ENCODE measurements at places on chromosomes 1 and 21.
A peak's percentile ranks its signal among the peaks of the same experiment; 100 is the strongest.

DNA sequence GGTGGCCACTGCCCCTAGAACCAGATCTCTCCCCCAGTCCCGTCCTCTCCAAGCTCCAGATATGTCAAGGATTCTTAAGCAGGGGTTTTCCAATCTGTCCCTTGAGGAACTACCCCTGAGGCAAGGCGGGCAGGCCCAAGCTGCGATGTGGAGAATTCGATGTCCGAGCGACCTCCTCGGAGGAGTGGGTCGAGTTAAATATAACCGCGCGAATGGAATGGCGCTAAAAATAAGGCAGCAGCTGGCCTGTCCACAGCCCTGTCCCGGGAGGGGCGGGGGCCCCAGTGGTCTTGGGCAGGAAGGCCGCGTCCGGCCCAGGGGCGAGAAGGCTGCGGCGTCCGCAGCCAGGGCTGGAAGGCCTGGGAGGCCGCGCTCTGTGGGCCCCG lies 5.8 kb upstream of the FOXD3 start:
- no peak for DNase-seq

DNA sequence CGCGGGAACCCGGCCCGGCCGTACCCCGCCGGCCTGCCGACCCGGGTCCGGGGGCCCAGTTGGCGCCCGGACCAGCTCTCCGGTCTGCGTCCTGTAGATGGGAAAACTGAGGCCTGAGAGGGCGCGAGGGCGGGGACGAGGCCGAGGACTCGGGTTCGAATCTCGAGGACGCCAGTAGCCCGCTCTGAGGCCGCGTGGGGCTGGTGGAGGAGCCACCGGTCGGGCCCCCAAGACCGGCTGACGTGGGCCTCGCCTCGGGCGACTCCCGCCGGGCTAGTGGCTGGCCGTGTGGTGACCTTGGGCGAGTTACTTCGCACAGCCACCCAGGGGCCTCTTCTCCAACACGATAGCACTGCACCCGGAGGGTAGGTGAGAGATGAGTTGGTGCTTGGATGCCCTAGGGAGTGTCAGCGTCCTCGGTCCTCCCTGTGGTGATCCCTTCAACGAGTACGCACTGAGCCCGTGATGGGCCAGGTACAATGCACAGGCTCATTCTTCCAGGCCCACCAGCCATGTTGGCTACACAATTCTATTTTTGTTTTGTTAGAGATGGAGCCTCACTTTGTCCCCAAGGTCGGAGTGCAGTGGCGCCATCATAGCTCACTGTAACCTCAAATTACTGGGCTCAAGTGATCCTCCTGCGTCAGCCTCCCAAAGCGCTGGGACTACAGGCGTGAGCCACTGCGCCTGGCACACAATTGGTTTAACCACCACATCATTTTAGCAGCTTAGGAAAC lies 404 bp upstream of the SCMH1 start:
- DNase-seq, result peak; percentile 5

DNA sequence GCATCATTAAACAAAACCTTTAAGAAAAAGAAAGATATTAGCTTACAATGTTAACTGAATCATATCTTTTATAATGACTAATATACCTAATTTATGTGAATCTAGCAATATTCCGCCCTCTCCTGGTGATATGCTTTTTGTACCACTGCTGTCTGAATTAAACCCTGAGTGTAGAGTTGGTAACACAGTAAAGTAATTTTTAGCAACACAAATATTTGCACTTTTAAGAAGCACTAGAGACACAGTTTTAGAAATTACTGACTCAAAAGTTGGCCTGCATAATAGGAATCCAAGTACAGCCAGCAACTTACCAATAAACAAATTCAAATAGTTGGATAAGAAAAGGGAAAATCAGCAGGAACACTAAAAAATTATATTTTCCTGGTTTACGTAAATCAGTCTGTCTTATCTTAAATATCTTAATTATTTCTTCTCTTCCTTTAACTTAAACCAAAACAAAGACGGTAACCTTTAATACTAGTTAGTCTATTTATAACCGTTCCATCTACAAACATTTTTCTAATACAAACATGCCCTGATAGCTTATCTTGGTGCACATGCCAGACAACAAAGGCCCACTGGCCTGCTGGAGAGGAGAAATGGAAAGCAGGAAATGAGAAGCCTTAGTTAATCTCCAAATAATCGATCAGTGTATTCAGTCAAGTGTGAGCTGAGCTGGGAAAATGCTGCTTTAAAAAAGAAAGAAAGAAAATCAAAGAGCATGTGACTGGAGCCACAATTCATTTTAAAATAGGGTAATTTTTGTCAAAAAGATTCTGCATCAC lies 246.0 kb downstream of the RERE start:
- no peak for DNase-seq

DNA sequence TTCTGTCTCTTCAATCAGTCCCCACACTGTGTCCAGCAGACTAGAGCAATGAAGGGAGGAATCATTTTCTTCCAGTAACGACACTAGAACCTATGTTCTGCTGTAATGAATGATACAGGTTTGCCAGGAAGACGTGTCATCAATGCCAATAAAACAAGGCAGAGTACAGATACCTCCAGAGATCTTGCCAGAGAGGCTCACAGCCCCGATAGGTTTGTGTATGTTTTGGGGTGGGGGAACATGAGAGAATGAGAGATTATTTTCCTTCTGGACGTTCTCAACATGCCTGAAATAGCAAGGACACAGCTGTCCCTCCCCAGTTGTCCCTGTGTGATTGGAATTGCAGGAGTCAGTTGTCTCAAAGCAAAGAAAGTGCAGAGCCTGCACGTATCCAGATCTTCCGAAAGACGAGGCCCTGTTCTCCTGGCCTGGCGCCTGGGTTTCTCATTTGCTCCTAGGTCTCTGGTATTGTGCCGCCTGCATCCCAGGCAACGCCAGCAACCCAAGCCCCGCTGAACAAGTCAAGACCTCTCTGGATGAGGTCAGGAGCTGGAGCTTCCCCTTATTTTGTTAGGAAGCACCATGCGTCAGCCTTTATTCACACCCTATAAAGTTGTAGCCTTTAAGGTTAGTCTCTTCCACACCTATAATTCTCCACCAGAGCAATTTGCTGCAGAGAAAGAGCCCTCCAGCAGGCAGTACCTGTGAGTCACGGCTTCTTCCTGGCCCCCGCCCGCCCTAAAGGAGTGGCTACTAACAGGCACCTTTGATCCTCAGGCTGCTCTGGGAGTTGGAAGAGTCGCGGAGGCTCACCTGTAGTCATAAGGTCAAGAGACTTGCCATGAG lies 130.5 kb downstream of the TOMM20 start:
- DNase-seq, result no peak

- no peak for DNase-seq
Observed at GRCh38 chr1:208888376-208888775, 644.2 kb upstream of the PLXNA2 start.

GRCh38 chr1:205770618-205771017 lies 4.7 kb downstream of the RAB29 start:
- DNase-seq, result no peak

DNA sequence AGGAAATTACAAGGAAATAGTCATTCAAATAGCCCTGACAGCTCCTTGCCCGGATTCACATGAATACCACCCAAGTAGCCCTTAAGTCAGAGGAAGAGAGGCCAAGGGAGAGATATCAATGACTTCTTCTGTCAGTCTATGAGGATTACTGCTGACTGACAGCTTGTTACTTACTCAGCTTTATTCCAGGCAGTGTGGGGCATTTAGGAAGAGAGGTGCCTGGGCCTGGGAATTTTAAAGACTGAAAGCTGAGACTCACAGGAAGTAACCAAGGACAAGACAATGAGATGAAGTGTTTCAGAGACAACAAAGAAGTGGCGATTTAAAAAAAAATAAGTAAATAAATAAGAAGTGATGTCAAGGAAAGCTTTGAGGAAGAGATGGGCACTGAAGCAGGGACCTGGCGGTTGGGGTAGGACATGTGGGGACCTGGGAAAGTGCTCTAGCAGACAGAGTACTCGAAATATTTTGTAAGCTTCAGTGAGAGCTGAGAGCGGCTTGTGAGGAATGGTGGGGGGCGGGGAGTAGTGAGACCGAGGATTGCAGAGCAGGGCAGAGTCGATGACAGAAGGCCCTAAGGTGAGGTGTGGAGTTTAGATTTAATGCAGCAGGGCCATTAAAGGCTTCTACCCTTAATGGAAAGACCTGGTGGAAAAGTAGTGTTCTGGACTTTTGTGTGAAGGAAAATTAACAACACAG lies 58.9 kb downstream of the ST3GAL3 start:
- no peak for DNase-seq

DNA sequence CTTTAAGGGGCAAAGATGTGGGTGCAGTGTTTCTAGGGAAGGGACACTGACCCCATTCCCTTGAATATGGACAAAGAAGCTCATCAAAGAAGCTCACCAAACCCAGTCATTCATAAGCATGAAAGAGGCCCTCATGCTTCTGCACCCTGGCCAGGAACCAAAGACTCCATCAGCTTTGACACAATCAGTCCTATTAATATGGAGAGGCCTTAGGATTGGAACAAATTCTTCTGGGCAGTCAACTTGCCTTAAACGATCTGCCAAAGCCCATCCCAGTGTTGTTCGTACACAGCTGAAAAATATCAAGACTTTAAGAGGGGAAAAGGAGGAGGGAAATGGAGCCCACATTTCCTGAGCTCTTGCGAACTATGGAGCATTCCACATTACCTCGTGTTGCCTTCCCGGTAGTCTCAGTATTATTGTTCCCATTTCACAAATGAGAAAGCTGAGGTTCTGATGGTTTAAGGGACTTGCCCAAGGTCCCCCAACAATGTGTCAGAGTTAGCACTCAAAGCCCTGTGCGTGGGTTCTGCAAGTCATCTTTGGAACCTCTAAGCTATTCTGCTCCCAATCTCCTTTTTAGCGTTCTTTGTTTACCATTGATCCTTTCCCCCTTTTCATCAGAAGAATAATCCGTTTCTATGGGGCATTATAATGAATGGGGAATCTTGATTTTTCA lies 161.9 kb downstream of the ZBTB18 start:
- no peak for DNase-seq

DNA sequence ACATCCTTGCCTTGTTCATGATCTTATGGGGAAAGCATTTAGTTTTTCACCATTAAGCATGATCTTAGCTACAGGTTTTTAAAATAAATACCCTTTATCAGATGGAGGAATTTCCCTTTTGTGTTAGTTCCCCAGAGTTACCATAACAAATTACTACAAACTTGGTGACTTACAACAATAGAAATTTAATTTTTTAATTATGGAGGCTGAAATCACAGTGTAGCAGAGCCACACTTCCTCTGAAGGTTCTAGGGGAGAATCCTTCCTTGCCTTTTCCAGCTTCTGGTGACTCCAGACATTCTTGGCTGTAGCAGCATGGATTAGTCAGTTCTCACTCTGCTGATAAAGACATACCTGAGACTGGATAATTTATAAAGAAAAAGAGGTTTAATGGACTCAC lies 18.5 kb downstream of the MIGA1 start:
- no peak for DNase-seq

GRCh38 chr1:228043281-228043848 lies 36.6 kb downstream of the WNT3A start:
- DNase-seq, result no peak

DNA sequence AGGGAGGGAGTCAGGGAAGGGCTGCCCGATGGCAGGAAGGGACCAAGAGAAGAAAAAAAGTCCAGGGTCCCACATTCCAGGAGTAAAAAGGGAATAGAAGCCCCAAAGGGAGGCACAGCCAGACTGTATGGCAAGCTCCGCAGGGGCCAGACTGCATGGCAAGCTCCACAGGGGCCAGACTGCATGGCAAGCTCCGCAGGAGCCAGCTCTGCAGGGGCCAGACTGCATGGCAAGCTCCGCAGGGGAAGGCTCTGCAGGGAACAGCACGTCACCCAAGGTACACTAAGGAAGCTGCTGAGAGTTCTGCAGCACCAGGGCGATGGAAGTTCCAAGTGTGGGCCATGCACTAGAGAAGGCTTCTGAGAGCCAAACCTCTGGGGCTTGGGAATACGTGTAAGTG lies 156.7 kb upstream of the ARHGEF16 start:
- no peak for DNase-seq

DNA sequence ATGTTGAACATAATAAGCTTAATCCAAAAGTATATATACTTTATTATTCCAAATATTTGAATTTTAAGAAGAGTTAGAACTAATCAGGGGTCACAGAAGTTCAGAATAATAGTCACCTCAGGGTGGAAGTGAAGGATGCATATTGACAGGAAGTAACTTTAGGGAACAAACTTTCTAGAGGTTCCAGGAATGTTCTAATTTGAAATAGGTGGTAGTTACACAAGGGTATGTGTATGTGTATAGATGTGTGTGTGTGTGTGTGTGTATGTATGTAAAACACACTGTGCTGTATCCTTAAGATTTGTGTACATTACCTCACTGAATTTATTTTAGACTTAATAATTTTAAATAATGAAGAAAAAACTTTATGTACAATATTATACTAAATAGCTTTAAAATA lies 110.4 kb downstream of the ACBD6 start:
- no peak for DNase-seq

DNA sequence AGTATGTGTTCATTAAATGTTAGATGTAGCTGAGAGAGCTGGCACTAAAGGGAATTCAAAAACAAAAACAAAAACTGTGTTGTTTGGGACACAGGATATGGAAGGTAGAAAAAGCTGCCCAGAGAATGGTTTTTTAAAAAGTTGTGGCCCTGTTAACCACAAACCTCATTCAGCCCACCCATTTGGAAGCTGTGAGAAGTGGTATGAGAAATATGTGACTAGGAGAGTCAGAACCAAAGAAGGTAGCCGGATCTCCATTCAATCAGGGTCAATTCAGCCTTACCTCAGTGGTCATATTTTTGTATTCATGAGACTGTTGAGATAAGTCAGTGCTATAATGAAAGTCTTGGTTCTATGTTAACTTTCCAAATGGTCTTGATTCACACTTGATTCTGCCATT lies 29.8 kb upstream of the CACYBP start:
- DNase-seq, result peak; percentile 45
